DMS79 (cell line): ENCODE measurements at places on chromosomes 2 and 18.

GRCh38 chr2:69164061-69164778, 151.2 kb downstream of the ANTXR1 start:
- DNase-seq: no peak

GRCh38 chr18:24201699-24202687, 63.1 kb downstream of the CABYR start:
- no peak for DNase-seq

GRCh38 chr18:21012308-21012707, 99.3 kb downstream of the ROCK1 start:
- DNase-seq: no peak

- peak; percentile 30 for DNase-seq
These were observed 180.8 kb upstream of the ATP5MC3 start for GRCh38 chr2:175362331-175362730.

- DNase-seq: no peak
These were observed 1.1 kb downstream of the UGT1A1 start for GRCh38 chr2:233761040-233761769.

DNA sequence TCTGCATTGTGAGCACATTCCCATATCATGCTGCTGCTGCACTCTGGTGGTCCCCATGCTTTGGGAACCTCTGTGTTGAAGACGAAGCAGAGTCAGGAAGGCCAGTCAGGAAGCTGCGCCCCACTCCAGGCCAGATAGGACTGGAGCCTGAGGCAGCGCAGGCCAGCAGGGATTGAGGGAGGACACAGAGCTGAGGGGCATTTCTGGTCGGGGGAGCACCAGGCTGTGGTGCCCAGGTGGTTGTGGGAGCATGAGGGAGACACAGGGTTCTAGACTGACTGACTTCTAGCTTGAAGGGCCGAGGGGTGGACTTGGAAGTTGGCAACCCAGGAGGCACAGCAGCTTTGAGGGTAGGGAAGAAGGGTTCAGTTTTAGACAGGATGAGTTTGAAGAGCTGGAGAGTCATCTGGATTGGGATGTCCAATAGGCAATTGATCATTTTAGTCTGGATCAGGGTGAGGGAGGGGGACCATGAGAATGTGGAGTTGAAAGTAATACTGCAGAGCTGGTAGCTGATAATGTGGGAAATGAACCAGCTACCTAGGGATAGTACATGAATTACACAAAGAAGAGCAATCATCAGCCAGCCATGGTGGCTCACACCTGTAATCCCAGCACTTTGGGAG, 1.4 kb upstream of the ACTG2 start:
- DNase-seq: no peak

DNA sequence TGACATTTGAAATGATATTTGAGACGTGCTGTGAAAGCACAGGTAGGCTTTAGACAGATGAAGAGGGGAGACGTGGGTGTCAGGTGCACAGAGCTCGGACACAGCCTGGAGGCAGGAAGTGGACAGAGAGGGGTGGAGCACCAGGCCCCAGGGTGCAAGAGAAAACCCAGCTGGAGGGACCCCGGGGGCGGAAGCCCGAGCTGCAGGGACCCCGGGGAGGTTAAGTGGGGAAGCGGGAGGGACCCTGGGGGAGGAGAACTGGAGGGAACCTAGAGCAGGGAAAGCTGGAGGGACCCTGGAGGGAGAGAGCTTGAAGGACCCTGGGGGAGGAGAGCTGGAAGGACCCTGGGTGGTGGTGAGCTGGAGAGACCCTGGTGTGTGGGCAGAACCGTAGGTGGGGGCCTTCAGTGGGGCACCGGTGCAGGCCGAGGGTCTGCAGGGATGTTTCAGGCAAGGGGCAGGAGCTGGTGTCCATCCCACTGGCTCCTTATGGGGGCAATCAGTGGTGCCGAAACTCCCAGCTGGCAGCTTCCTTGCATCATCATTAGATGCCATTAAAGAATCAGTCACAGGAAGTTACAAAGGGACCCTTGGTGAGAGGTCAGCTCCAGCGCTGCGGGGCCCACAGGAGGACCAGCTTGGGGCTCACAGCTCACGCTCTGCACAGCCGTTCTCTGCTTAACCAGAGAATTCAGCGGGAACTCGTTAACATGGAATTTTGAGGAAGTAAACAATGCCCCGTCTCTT, 246.6 kb downstream of the EIPR1 start:
- no peak for DNase-seq

- DNase-seq: no peak
These were observed 23.1 kb upstream of the RAB31 start for GRCh38 chr18:9684881-9685614.

GRCh38 chr2:100262555-100263320, 59.6 kb downstream of the LONRF2 start:
- DNase-seq: peak; percentile 33

DNA sequence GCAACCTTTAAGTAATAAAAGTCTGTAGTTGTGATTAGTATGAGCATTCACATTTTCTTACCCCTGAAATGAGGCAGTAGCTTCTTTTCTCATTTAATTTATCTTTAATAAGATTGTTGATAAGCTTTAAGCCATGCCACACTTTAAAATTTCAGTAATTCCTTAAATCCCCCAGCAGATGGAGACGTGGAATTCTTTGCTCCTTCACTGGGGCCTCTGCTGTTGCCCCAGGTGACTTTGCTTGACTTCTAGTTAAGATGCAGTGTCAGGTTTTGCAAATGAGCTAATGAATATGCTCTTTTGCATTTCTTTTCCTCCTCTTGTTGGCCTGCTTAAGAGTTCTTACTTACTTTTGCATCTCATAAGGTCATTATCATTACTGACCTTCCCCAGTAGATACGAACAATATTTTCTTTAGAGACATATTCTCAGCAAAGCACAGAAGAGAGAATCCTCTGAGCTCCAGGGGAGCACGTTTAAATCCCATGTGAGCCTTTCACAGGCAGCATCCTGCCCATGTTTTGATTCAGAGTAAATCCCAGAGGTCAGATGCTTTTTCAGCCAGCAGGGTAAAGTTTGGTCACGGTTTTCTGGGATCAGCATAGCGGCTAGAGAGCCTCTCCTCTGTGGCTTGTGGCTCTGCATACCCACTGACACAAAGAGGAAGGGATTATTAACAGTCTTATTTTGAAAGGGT, 222.9 kb downstream of the PTPRM start:
- DNase-seq: no peak

DNA sequence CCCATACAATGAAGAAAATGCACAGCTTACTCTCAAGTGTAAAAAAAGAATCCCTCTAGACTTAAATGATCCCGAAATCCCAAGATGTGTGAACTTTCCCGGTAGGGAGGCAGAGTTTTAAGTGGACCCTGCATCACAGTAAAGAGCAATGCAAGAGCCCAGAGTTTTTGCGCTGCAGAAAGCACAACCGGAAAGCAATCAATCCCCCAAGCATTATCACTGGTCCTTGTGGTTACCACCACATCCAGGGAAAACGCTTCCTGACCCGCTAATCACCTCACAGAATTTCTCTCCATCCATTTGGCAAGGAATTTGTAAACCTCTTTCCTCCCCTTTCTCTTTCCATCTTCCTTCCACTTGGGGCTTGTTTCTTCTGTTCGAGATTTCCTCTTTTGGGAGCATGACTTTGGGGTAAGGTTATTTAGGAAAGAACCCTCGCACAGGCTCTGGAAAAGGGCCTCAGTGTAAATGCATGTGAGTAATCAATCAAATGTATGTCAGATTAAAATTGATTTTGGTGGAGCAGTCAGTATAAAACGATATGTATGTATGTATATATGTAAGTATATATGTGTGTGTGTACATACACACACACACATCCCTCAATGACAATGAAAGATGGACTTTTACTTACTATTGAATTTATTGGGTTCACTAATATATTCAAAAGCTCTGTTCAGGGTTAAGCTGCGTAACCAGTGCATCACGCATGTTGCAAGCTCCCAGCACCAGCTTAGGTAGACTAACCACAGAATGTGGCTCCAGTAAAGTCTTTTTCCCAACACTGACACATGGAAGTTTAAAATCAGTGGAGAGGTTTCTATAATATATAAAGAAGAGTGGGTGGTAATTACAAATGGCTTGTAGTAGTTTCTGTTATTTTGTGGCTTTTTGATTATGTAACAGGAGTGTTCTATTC, 1.6 kb downstream of the PLCL1 start:
- no peak for DNase-seq

- DNase-seq: peak; percentile 23
These were observed 1.5 kb downstream of the MALL start for GRCh38 chr2:110113961-110114591.

DNA sequence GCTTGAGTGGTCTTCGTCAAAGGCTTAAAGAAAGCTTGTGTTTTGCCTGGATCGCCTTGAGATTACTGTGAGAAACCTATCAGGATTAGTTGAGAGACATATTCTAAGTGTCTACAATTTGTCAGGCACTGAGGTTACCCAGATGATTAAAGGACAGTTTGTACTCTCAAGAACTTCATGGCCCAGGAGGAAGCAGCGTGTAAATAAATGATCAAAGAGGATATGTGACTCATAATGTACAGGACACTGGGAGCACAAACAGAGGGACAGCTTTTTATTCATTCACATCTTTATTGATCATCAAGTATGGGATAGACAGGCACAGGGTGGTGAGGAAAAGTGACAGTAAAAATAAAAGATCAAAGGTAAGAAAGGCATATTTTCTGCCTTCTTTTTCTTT, 152.6 kb upstream of the FSHR start:
- no peak for DNase-seq

DNA sequence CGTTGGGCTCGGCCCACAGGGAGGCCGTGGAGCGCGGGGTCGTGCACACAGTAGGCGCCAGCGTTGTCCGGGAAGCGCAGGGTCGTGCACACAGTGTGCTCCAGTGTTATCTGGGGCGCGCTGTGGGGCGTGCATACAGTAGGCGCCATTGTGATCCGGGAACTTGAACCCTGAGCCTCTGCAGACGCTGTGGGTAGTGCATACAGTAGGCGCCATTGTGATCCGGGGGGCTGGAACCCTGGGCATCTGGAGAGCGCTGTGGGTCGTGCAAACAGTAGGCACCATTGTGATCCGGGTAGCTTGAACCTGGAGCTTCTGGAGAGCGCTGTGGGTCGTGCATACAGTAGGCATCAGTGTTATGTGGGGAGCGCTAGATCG, 793 bp downstream of the ZNF236 start:
- no peak for DNase-seq

DNA sequence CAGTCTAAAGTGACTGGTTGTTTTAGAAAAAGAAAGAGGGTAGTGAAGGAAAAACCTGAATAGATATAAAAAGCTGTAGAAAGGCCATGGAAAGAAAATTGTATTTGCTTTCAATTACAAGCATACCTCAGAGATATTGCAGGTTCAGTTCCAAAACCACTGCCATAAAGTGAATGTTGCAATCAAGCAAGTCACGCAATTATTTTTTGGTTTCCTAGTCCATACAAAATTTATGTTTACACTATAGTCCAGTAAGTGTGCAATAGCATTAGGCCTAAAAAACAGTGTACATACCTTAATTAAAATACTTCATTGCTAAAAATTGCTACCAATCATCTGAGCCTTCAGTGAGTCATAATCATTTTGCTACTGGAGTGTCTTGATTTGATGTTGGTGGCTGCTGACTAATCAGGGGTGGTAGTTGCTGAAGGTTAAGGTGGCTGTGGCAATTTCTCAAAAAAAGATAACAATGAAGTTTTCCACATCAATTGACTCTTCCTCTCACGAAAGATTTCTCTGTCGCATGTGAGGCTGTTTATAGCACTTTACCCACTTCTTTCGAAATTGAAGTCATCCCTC, 2003.8 kb upstream of the PIK3C3 start:
- DNase-seq: no peak

DNA sequence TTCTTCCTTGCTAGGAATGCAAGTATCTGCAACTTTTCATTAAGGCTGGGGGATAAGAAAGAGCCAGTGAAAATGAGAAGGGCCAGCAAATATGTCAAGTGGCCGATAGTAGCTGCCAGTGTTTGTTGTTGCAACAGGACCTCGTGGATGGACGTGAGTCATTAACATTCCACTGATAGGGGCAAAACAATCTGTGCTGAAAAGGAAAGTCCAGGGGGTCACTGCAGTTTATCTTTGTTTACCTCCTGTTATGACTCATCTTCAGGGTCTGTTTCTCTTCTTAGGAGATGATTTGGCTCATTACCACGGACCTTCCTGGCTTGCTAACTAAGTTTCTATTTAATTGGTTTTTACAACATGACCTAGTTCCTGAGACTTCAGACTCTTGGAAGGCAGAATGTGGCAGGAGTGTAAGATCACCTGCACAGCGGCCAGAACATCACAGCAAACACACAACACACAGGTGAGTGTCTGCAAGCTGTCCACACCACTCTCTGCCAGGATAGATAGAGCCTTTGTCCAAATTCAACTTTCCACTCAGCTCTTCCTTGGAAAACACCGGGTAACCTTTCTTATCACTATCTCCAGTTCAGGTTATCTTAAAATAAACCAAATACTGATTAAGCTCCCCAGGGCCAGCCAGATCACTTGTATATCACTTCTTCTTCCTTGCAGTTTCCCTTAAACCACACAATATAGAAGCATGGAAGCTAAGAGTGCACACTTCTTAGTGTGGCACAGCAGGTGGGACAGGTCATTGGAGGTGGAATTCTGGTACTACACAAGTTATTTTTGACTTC, 157.5 kb upstream of the LMAN1 start:
- DNase-seq: no peak

GRCh38 chr18:14908541-14908940, 160.6 kb downstream of the ANKRD30B start:
- DNase-seq: no peak

- no peak for DNase-seq
These were observed 27.3 kb downstream of the CCDC85A start for GRCh38 chr2:56211048-56211447.

DNA sequence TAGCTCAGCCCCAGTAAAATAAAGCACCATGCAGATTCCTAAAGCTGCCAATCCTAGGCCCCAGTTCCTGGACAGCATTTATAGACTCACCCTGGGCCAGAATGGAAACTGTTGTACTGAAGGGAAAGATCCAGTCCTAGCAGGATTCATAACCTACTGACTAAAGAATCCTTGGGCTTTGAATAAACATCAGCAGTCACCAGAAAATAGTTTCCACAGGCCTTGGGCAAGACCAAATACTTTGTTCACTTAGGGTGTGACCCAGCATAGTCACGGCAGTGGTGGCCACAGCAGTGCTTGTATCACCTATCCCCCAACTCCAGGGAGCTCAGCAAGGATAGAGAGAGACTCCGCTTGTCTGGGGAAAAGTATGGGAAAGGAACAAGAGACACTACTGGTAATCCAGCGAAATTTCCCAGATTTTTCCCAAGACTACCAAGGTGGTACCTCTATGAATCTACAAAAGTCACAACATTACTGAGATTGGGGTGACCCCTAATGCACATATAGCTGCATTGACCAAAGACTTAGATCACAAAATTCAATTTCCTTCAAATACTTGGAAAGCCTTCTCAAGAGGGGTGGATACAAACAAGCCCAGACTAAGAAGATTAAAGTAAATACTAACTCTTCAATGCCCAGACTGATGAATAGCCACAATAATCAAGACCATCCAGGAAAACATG, 748.1 kb upstream of the LRATD1 start:
- DNase-seq: no peak

DNA sequence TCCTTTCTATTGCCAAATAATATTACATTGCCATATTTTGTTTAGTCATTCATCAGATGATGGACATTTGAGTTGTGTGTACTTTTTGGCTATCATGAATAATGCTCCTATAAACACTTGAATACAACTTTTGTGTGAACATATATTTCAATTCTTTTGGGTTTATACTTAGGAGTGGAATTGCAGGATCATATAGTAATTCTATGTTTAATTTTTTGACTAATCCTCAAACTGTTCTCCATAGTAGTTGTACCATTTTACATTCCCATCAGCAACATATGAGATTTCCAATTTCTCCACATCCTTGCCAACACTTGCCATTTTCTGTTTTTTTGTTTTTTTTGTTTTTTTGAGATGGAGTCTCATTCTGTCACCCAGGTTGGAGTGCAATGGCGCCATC, 87.2 kb downstream of the B3GNT2 start:
- DNase-seq: no peak
